Esophagus muscularis mucosa (tissue), 4 donors: ENCODE measurements at places on chromosomes 5 and 9.

- DNase-seq = no peak
Measured at GRCh38 chr5:77360381-77360780, 131.7 kb downstream of the WDR41 start.

DNA sequence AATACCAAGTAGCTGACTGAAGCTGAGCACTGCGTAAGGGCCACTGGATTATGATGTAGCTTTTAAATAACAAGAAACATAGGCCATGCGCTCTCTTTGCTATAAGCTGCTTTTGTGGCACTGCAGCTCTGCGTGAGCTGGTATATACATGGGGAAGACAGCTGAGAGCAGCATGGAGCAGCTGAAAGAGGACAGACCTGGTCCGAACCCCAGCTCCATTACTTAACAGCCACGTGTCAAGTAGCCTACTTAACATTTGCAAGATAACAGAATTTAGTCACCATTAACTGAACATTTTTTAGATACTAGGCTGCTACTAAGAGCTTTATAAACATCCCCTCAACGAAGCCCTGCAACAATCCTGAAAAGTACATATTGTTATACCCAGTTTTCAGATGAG, 69.3 kb downstream of the PTPN3 start:
- DNase-seq = no peak

- no peak for DNase-seq
Measured at GRCh38 chr9:38417003-38417945, 7.0 kb downstream of the IGFBPL1 start.

DNA sequence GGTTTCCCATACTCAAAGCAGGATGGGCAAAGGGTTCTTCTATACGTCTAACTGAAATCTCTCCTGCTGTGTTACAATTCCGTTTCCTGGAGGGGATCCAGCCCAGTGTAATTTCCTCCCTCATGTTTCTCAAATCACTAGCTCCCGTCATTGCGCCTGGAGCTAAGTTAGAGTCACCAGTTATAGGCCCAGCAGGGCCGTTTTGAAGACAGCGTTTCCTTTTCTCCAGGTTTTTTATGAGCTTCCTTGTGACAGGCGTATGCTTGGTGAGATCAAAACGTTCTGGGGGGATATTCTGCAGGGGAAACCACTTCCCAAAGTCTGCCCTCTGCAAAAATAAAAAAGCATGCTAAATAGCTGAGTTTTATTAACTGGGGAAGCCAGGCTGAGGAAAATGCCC, 53.0 kb upstream of the WWC1 start:
- no peak for DNase-seq

DNA sequence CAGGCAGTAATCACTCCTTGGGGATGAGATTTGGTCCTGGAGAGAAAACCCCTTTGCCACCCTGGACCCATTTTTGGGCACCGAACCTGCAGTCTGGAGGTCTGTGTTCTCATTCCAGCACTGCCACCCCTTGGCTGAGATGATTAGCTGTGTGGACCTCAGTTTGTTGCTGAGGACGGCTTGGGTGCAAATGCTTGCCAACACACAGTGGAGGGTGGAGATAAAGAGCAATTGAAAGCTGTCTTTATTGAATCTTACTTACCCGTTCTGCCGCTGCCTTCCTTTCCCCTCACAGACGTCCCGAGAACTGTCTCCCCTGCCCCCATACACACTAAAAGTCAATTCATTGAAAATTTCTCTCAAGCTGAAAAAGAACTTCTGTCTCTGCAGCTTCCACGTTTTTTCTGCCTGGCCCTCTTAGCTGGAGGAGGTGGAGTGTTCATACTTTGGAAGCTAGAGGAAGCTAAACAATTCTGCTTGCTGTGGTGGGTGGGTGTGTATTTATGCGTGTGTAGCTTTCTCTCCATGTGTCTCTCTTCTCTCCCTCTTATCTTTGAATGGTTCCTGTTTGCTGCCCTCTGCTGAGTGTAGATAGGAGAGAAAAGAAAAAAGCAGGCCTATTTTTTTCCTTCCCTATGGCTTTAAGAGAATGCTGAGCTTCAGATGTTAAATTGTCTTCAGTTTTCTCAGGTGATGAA, 6.6 kb downstream of the GALNT10 start:
- no peak for DNase-seq
